Stimulated activated CD8-positive, alpha-beta memory T cell treated with anti-CD3 and anti-CD28 coated beads, Interleukin-4, amount 100 ng/mL, for 48 hours (primary cell): ENCODE measurements at places on chromosomes 6 and 20.
A peak's percentile ranks its signal among the peaks of the same experiment; 100 is the strongest.

DNA sequence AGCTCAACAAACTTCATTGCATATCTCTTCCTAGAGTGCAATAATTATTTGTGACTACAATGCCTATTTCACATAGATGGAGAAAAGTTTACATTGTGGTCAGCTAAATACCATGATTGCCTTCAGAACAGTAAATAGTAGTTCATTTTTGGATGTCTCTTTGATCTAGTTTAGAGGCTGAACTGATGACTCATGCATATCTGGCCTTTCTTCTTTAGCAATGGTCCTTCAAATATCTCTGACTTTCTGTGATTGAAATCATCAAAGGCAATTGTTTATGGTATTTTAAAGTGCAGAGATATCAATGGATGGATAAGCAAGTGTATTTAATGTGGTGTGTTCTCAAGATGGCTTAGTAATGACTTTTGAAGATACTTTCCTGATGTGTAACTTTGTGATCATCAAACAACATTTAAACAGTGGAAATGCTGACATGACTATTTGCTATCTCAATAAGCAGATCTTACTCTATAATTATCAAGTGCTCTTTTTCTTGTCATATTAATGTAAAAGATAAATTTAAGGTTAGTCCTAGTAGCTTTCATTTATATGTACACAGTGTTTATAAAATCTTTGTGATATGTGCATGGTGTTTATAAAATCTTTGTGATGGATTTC lies 523.7 kb upstream of the SLC35B3 start:
- DNase-seq = no peak

DNA sequence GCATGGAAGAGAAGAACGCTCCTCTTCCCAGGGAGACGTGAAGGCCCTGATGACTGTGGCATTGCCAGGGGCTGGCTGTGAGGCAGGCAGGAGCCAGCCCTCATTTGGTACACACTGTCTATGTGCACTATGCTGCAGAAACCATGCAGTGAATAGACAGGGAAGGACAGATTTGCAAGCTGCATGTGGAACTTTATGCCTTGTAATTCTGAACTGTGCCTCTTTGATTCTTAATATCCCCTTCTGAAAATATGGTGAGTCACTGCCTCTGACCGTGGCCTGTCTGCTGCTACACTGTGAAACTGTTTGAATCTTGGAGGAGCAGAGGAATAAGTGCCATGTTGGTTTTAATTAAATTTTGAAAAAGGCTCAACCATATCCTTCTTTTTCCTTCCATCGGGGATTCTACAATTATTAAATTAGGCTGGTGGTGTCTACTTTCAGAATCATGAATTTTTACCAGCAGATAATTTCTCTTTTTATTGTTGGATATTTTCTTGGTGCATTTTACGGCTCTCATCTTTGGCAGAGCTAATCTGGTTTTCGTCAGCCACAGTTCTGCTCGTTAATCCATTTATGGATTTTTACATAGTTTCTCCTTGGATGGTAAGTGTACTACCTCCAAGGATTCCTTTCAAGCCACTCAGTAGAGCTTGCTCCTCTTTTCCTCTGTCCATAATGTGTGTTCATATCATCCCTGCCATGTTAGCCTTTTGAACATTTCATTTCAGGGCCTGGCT lies 301.0 kb upstream of the SLC35B3 start:
- no peak for DNase-seq

GRCh38 chr6:149899926-149900619 lies 2.2 kb upstream of the RAET1E start:
- peak; percentile 10 for DNase-seq

GRCh38 chr6:65638047-65638831 lies 68.8 kb downstream of the EYS start:
- no peak for DNase-seq

- peak; percentile 54 for DNase-seq
These were observed 21.2 kb upstream of the NFATC2 start for GRCh38 chr20:51563486-51564332.

DNA sequence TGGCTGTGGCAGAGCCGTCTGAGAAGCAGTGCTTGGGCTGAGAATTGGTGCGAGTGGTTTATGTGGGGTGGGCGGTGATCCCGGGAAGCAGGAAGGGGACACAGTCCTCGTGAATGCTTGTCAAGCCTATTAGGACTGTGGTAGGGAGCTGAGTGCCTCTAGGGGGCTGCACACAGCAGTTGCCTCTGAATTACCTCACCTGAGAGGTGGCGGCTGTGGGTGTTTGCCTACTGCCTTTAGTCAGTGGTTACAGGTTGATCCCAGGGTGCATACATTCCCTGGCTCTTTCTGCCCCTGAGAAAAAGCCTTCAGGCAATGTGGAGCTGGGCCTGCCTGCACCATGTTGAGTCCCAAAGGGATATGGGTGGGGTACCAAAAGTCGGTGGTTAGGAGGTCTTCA lies 5.2 kb downstream of the AP5S1 start:
- DNase-seq = no peak

GRCh38 chr6:23213193-23213592 lies 643.8 kb downstream of the HDGFL1 start:
- DNase-seq = no peak

DNA sequence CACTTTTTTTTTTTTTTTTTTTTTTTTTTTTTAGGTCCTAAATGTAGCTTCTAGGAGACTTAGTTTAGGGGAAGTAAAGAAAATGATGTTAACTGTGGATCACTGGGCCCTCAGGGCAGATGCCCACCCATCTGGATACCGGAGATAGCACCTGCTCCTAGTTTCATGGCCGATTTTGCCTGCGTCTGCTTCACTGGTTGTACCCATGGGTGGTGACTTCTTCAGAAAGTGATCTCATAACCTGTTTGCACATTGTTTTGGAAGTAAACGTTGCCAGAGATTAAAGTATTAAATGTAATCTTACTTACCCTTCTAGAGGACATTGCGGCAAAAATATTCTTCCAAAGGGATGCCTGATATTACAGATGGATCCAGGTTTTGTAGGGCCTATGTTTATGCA lies 79.8 kb upstream of the SGK1 start:
- no peak for DNase-seq

GRCh38 chr6:81748994-81749393 lies 3.5 kb downstream of the TENT5A start:
- no peak for DNase-seq

- DNase-seq = no peak
These were observed 135.3 kb downstream of the SOBP start for GRCh38 chr6:107625264-107625663.

DNA sequence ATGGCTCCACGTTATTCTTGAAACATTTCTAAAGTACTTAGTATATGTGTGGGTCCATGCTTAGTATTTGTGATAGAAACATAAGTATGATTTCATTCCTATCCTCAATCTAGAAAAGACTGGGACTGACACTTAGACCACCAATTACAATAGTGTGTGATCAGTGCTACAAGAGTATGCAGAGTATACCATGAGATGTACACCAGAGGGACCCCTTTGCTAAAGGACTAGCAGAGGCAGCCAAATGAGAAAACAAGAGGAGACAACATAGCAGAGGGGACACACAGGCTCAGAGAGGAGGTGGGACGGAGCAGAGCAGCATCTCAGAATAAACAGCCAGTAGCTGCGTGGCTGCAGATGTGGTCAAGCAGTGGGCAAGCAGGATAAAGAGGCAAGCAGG lies 21.0 kb downstream of the RMND1 start:
- no peak for DNase-seq

GRCh38 chr6:75524322-75524972 lies 30.8 kb upstream of the FILIP1 start:
- no peak for DNase-seq
